Mesenchymal stem cell (in vitro differentiated cells and primary cell): ENCODE measurements at places on chromosomes 5 and 9.

GRCh38 chr9:114484215-114484853 lies 20.9 kb downstream of the WHRN start:
- DNase-seq = no peak

DNA sequence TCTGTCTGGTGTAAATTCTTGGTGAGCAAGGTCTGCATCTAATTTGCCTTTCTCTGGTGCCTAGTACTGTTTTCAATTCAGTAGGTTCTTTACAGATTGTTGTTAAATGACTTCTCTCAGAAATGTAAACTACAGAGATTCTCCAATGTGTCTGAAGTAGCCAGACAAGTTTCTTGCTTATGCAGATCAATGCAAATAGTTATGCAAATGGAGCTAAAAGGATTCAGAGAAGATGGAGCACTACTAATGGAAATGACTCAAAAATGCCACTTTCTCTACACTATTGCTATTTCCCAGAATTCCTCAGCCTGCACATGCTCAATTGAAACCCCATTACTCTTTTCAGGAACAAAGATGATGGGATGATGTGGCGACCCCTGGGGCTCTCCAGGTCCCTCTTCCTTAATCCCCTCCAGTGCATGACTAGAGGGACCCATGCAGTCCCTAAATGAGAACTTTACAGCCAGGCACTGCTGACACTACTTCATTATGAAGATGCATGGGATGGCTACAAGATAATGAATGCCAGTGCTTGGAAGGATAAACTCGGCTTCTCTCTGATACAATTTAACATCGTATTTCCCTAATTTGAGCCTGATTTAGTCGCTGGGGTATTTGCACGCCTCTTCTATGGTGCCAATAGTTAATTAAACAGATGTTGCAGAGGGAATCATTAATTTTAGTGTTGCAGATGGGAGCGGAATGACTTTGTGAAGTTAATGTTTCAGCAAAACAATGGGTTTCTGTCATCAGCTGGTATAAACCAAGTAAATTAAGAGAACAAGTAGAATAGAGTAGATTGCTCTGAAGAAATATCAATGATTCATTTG lies 753.2 kb downstream of the TLR4 start:
- no peak for DNase-seq

DNA sequence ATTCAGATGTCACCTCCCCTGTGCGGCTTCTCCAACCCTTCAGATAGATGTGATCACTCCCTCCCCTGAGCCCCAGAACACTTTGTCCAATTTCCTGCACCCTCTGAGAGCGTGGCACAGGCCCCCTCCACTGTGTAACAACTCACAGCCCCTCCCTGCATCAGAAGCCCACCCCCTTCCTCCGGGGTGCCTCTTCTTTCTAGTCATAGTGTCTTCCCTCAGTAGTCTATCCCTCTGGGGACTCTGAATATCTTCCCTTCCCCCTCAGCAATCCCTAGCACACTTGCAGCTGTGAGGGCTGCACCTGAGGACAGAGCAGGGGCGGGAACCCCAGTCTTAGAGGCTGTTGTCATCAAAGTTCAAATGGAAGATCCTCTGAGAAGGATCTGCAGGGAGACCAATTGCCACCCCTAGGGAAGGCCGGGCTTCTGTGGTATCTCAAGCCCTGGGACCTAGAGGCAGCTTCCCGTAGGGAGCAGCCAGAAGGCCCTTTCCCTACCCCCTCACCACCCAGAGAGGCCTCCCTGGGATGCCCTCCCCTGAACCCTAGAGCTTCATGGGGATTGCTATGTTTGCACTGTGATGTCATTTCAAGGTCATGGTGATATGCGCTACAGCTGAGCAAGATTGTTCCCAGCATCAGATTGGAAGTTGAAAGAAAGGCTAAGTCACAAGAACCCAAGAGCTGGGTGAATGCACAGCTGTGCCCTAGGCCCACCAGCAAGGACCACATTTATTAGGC lies 70.7 kb downstream of the THBS4 start:
- no peak for DNase-seq

DNA sequence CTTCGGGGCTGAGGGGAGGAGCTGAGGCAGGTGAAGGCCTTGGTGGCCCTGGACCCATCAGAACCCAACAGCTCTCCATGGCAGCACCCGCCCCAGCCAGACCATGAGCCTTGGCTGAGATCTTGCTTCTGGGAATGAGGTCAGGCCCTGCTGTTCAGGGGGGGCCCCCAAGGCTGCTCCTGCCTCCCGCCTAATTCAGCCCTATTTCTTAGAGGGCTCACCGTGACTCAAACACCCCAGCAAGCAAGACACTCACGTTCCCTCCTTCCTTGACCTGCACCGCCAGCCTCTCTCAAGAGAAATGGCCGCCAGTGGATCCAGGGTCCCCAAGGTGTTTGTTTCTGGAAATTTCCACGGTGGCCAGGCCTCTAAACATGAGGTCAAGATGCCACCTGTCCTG lies 61.4 kb upstream of the PPP1R26 start:
- DNase-seq = no peak

- DNase-seq = no peak
These were observed 114.0 kb downstream of the ADAMTSL1 start for GRCh38 chr9:18588002-18588401.

- DNase-seq = no peak
These were observed 182.2 kb downstream of the MCTP1 start for GRCh38 chr5:95102687-95103086.

- no peak for DNase-seq
These were observed 795.6 kb downstream of the PTPRD start for GRCh38 chr9:9817176-9817575.

DNA sequence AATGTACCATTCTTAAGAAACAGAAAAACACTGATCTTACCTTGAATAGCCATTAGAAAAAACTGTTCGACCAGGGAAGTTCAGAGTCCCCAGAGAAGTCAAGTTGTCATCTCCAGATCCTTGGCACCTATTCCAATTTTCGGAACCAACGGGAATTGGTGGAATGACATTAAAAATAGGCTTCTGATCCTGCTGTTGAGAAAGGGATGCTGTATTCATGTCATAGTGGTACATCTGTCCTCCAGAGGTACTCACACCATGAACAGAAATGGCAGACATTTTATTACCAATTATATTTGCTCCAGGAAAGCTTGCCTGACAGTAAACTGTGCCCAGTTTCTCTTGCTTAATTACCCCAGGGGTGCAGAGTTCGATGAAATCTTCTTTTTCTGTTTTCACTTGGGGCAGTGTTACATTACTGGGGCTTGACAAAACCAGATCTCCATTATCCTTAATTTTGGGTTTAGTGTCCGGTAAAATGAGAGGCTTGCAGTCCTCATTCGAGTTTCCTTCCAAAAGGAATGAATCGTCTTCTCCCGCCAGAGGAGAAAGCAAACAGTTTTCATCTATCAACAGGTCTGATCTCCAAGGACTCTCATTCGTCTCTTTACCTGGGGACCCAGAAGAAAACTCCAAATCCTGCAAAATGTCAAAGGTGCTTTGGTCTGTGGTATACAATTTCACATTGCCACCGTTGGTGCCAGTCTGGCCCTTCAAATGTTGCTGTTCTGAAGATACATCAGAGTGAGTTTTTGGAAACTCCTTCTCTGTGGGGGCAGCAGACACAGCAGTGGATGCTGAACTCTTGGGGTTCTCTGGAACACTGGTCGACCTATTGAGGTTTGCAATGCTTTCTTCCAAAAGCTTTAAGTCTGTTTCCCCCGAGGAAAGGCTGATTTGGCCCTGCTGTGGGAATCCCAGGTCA lies 3.6 kb downstream of the NR3C1 start:
- no peak for DNase-seq

GRCh38 chr9:1404940-1405339 lies 354.8 kb downstream of the DMRT2 start:
- no peak for DNase-seq

GRCh38 chr9:72534931-72535330 lies 13.5 kb downstream of the TMC1 start:
- DNase-seq = no peak

DNA sequence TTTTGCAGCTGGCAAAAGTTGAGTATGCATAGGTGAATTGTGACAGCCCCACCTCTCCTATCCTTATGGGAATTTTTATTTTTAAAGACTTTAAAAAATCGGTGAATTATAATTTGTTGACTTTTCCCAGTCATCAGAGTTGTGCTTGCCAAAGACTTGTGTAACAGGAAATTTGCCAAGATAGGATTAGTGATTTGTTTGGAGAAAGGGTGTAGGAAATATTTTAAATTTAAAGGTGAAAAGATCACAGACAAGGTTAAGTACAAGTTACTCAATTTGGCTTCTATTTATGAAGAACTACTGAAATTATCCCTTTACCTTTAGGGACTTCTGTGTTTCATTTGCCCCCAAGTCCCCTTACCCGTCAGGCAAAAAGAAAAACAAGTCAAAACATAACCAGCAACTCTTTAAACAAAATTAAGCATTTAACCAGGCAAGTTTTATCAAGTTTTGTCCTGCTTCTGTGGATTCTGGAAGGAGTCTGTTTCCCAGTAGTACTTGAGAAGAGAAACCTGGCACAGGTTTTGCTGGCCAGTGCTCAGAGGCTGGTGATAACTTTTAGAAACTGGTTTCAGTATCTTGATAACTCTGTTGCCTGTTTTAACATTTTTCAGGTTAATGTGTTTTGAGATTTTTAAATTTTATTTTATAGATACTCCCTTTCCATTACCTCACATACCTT lies 285.4 kb downstream of the MAST4 start:
- peak; percentile 24 for DNase-seq

GRCh38 chr9:8207596-8207995 lies 408.0 kb upstream of the DMAC1 start:
- no peak for DNase-seq

GRCh38 chr5:79798893-79799590 lies 109.4 kb downstream of the CMYA5 start:
- no peak for DNase-seq
